ENCODE measurements at places on chromosomes 2 and 18.

GRCh38 chr2:171924170-171924942, 2.1 kb downstream of the HAT1 start:
- H3K36me3 ChIP-seq, result no peaks in the 10 kb centered on the region
- peaks cover 8% of the 10 kb centered on the region for H3K4me1 ChIP-seq
- no peak for DNase-seq
- no peaks in the 10 kb centered on the region for H3K27me3 ChIP-seq

- no peak overlapping the region for H3K4me3 ChIP-seq
- no peaks in the 10 kb centered on the region for H3K4me1 ChIP-seq
- no peak overlapping the region for H3K27ac ChIP-seq
- no peaks in the 10 kb centered on the region for H3K36me3 ChIP-seq
- no peaks in the 10 kb centered on the region for H3K27me3 ChIP-seq
These were observed 285.8 kb upstream of the GYPC start for GRCh38 chr2:126370201-126370600.

DNA sequence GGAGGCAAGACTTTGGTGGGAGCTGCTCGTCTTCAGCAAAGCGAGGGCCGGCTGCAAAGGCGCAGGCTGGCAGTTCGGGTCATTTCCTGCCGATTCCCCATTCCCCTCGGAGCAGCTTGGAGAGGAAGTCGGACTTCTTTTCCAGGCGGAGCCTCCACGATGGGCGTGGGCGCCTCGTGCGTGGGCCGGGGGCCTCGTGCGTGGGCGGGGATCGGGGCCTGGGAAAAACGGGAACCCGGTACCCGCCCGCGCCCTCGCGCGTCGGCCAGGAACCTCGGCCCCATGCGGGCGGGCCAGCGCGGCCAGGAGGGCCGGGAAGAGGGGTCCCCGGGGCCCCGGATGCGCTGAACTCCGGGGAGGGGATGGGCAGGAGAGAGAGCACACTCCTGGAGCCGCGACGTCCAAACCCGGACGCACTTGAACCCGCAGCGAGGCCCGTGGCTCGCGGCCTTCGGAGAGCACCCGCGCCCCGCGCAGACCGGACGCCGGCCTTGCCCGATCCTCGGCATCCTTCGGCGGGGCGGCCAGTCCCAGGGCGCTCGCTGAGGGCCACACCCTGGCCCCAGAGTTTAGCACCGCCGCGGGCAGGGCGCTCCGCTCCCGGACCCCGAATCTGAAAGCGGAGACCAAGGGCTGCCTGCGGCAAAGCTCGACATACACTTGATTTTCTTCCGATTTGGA, 368.4 kb downstream of the MTX2 start:
- H3K27ac ChIP-seq, result peak overlapping the region; percentile 76
- H3K36me3 ChIP-seq, result no peaks in the 10 kb centered on the region
- peak overlapping the region; percentile 45 for H3K4me3 ChIP-seq
- H3K27me3 ChIP-seq, result peaks cover 97% of the 10 kb centered on the region
- peaks cover 7% of the 10 kb centered on the region for H3K4me1 ChIP-seq

DNA sequence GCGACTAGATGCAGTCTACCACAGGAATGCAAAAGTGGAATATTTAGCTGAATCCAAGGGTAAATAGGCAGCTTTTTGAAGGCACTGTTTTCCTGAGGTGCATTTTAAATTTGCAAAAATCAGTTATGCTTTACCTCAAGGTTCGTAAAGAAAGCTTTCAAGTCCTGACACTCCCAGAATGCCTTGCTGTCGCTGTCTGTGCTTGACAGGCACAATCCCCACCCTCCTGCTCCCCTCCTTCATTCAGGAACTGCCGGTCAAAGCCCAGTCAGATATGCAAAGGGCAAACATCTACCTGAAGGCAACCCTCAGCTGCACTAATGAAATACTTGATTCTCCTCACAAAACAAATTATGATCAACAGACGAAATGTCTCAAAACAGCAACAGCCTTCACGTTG, 97.4 kb upstream of the DDX18 start:
- DNase-seq, result no peak
- no peaks in the 10 kb centered on the region for H3K4me1 ChIP-seq
- H3K27ac ChIP-seq, result no peak overlapping the region
- H3K4me3 ChIP-seq, result no peak overlapping the region
- no peaks in the 10 kb centered on the region for H3K27me3 ChIP-seq
- H3K36me3 ChIP-seq, result no peaks in the 10 kb centered on the region

DNA sequence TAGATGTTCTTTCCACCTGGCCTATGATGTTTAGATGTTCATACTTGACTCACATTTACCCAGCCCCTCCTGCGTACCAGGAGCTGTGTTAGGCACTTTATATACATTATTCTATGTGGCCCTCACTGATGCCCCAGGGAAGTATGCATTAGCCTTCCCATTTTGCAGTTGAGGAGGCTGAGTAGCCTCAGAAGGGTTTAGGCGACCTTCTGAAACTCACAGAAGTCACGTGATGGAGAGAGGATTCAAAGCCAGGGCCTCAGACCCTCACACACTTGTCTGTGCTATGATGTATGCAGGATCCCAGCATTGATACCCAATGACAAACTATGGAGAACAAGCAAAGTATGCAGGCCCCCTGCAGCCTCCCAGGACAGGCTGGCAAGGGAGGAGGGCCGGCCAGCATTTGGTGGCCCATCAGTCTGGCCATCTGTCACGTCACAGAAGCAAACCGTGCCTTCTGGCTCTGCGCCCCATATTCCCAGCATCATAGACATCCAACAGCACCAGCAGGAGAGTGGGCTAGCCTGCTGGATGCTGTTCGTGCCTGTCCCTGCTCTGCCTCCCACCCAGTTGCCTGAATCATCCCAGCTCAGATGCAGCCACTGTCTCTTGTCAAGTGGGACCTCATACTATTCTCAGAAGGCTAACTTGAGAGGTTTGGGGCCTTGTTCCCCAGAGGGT, 33.6 kb downstream of the EHD3 start:
- no peak for DNase-seq
- peaks cover 59% of the 10 kb centered on the region for H3K4me1 ChIP-seq
- no peak overlapping the region for H3K27ac ChIP-seq
- no peak overlapping the region for H3K4me3 ChIP-seq

- no peaks in the 10 kb centered on the region for H3K36me3 ChIP-seq
- peaks cover 6% of the 10 kb centered on the region for H3K4me1 ChIP-seq
- H3K4me3 ChIP-seq, result no peak overlapping the region
- no peak overlapping the region for H3K27ac ChIP-seq
- H3K27me3 ChIP-seq, result no peaks in the 10 kb centered on the region
These were observed 20.9 kb downstream of the GKN2 start for GRCh38 chr2:68931799-68932198.

DNA sequence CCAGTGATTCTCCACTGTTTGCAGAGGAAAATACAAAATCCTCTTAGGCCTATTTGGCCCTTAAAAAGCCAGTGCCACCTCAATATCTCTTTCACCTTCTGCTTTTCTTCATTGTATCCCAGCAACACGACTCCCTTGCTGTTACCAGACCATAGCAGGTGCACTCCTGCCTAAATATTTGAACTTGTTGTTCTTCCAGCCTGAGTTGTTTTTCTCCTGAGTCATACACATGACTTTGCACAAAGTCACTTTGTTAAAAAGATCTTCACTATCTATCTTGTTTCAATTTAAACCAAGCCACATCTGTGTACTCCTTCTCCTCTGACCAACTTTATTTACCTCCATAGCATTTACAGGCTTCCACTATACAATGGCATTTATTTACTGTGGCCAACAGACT, 103.6 kb downstream of the LRRTM4 start:
- no peak overlapping the region for H3K4me3 ChIP-seq
- no peaks in the 10 kb centered on the region for H3K4me1 ChIP-seq
- no peak for DNase-seq
- H3K27me3 ChIP-seq, result no peaks in the 10 kb centered on the region

DNA sequence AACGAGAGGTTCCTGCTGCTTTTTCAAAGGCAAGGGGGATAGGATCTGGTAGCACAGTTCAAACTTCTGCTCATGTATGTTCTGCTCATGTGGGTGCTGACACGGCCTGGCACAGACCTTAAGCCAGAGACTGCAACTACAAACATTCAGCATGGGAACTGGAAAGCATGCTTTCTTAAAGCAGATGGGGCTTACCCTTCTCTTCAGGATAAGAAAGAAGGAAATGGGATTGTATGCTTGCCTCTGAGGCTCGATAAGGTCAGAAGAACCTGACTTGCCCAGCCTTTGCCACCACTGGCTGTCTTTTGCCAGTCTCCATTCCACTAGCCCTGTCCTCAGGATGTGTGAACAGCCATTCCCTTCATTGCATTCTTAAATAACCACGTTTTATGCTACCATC, 10.7 kb downstream of the DOCK10 start:
- no peak overlapping the region for H3K4me3 ChIP-seq

GRCh38 chr2:147824620-147825019, 20.2 kb upstream of the ACVR2A start:
- no peaks in the 10 kb centered on the region for H3K27me3 ChIP-seq
- H3K36me3 ChIP-seq, result no peaks in the 10 kb centered on the region
- H3K4me1 ChIP-seq, result no peaks in the 10 kb centered on the region

GRCh38 chr18:10804126-10804525, 278.3 kb downstream of the NAPG start:
- no peak for DNase-seq
- peaks cover 2% of the 10 kb centered on the region for H3K4me1 ChIP-seq
- no peaks in the 10 kb centered on the region for H3K36me3 ChIP-seq
- H3K27ac ChIP-seq, result no peak overlapping the region

GRCh38 chr2:237737196-237737865, 61.2 kb upstream of the RBM44 start:
- DNase-seq, result no peak
- no peak overlapping the region for H3K4me3 ChIP-seq
- H3K27me3 ChIP-seq, result no peaks in the 10 kb centered on the region

- H3K4me1 ChIP-seq, result no peaks in the 10 kb centered on the region
- H3K27ac ChIP-seq, result no peak overlapping the region
- no peak overlapping the region for H3K4me3 ChIP-seq
These were observed 312.1 kb upstream of the CHST9 start for GRCh38 chr18:27497246-27497645.

DNA sequence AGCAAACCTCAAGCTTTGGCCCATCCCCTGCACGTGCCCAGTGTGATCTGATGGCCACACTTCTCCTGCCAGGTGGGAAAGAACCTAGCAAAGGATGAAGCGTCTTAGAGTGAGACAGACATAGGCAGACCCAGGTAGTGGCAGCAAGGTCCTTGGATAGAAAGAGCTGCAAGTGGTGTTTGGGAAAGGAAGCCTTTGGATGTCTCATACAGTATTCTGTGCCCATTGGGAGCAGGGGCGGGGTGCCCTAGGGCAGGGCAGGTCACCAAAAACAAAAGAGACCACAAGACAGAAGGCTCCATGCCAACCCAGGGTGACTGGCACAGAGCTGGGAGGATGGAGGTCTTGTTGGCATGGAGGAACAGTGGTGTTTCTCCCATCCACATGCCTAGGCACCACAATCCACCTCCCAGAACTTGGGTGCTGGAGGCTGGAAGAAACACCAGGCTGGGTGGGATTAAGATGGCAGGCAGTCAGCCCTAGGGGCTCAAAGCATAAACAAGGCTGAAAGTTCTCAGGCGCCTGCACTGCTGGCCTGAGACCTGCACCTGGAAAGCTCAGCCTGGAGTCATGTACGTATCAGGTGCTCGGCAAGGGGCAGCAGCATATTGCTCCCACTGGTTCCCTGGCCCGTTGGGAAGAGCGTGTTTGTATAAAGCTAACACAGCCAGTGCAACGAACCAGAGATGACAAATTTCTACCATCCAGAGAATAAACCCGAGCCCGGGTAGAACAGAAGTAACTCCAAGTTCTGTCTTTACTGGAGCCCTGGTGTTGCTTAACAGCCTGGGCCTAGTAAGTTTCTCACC, 52.9 kb downstream of the CRACDL start:
- H3K27ac ChIP-seq, result peak overlapping the region; percentile 85
- DNase-seq, result no peak
- H3K4me3 ChIP-seq, result no peak overlapping the region
- peaks cover 62% of the 10 kb centered on the region for H3K4me1 ChIP-seq
- H3K36me3 ChIP-seq, result no peaks in the 10 kb centered on the region
- no peaks in the 10 kb centered on the region for H3K27me3 ChIP-seq

DNA sequence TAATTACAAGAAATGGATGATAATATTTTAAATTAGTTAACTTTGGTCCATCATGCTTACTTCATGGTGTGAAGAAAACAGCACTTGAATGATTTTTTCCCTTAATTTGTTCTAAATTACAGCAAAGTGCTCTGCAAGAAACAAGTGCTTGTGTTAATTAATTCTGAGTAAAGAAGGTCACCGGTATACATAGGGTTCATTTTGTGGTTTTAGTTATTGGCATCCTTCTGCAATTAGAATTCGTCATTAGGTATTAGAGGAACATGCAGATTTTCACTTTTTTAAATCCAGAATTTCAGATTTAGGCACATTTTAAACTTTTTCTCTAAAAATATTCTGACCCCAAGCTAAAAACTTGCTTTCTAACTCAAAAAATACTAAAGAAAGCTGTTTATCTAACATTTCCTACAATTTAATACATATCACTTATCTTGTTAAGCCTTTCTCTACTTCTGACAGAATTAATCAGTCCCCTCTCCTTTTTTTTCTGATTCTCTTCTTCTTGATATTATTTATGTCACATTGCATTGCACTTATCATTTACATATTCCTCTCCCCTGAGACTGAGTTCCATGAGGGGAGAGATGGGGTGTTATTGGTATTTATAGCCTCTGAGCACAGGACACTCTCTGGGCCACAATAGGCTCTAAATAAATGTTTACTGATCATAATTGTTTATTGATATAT, 129.2 kb downstream of the PLA2R1 start:
- H3K4me3 ChIP-seq, result no peak overlapping the region
- no peaks in the 10 kb centered on the region for H3K4me1 ChIP-seq
- no peak for DNase-seq
- no peaks in the 10 kb centered on the region for H3K36me3 ChIP-seq

DNA sequence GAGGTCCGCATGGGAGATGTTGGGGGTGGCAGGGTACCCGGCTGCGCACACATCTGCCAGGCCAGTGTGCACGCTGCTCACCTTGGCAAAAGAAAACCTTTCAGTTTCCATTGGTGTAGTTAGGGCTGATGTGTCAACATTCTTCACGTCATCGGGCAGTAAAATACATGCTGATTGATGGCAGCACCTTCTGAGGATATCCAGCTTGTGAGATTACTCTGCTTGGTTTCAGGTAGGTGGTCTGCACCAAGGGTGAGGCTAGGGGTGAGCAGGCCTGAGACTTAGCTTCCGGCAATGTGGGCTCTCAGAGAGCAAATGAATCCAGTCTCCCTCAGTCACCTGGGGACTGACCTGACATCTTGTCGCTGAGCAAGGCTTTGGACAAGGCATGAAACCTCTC, 19.3 kb upstream of the ACKR3 start:
- no peaks in the 10 kb centered on the region for H3K4me1 ChIP-seq
- no peak for DNase-seq
- no peaks in the 10 kb centered on the region for H3K27me3 ChIP-seq
- H3K4me3 ChIP-seq, result no peak overlapping the region
- no peaks in the 10 kb centered on the region for H3K36me3 ChIP-seq
- H3K27ac ChIP-seq, result no peak overlapping the region

All from esophagus squamous epithelium (tissue), 5 donors.